ENCODE measurements at places on chromosomes 3 and 15.

DNA sequence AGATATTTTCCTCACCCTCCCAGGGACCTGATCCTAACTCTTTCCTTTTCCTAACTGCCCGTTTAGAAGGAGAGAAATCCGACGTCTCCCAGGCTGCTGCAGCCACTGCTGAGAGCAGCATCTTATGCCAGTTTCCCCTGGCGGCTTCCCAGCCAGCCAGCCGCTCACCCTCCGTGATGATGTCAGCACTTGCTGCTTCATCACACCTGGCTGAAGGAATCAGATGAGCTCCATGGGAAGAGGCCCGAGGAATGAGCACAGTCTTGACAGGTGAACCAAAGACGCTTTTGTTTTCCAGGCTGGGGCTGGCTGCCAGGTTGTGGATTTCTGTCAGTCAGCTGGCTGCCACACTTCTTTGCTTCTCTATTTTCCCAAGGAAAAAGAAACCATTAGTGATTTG lies 445.1 kb upstream of the RBMS3 start:
- DNase-seq, result no peak

DNA sequence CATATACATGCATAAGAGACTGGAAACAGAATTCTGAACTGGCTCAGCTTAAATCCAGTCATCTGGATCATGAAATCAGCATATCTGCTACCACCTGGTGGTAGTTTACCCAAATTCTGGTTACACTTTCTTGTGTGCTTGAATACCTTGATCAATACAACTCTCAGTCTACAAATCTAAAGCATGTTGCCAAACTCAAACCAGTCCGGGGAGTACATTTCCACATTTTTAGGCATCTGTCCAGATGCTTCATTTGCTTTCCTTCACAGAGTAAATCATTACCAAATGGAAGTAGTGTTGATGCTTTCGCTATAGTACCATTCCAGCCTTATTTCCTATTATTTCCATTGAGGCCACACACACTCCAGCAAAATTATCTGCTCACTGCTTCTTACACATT lies 126.4 kb downstream of the P2RY1 start:
- DNase-seq, result no peak

- no peak for DNase-seq
Measured at GRCh38 chr15:99692825-99693224, 40.4 kb downstream of the LYSMD4 start.

GRCh38 chr3:39156421-39156820 lies 3.0 kb upstream of the CSRNP1 start:
- no peak for DNase-seq

All from AG09309 (cell line).